ENCODE measurements at places on chromosomes 7 and 10. TPM values are rescaled to one million over a fixed set of nuclear protein-coding genes. Genes with fewer than 3 reads are reported as not detected.

Gene SPAM1
- total RNA-seq = not detected

Gene LRMDA
- 0.13 TPM for total RNA-seq

Gene OR2A12
- not detected for total RNA-seq

Gene PON1
- total RNA-seq = not detected

Gene PLAC9
- 19.6 TPM for total RNA-seq

Gene HTR7
- 1.2 TPM for total RNA-seq

Gene DPP6
- total RNA-seq = not detected

Gene LRRN3
- total RNA-seq = 0.43 TPM
